ENCODE measurements at places on chromosomes 1 and 21.

DNA sequence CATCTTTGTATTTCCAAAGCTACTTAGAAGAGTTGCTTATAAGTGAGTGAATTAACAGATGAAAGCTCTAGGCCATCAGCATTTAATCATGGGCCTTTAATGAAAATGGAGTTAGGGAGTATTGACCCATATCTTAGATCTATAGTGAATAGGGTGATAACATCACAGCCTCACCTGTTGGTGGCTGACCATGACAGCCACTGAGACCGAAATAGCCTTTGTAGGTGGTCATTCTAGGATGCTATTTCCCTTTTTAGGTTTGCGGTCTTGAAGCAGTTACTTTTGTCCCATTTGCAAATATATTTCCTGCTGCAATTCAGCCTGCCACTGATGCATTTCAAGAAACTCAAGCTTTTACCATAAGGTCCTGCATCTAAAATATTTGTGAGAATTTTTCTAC, 410.1 kb upstream of the LYPLAL1 start:
- DNase-seq: no peak

DNA sequence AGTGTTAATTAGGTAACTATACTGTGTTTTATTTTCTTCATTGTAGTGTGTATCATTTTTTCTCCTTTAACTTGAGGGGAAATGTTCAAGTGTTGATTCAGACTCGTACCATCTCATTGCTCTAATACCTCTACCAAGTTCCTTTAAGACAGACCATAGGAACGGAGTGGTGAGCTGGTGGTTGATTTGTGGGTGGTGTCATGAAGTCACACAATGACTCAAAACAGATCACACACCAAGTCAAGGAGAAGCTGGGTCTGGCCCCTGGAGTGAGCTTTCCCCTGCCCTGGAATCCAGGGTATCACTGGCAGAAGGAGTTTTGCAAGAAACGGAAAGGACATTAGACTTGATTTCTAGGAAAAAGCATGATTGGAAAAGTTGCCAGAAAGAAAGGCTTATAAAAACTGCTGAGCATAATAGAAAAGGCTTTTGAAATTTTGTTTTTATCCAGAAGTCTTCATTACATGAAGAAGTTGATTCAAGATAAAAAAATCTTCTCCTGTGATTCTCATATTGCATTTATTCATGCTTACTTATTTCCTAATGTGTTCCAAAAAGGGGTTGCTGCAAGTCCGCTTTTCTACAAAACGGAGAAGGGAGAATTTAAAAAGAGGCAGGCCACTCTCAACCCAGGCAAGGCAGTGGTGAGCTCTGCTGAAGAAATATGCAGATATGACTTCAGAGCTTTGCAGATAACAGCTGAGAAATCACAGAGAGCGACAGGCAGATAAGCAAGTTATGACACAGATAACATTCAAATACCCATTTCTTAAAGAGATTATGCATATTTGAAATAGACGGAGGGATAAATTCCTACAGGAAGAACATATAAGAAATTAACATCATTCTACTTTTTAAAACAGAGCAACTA, 79.7 kb downstream of the TBX19 start:
- DNase-seq: peak; percentile 26

DNA sequence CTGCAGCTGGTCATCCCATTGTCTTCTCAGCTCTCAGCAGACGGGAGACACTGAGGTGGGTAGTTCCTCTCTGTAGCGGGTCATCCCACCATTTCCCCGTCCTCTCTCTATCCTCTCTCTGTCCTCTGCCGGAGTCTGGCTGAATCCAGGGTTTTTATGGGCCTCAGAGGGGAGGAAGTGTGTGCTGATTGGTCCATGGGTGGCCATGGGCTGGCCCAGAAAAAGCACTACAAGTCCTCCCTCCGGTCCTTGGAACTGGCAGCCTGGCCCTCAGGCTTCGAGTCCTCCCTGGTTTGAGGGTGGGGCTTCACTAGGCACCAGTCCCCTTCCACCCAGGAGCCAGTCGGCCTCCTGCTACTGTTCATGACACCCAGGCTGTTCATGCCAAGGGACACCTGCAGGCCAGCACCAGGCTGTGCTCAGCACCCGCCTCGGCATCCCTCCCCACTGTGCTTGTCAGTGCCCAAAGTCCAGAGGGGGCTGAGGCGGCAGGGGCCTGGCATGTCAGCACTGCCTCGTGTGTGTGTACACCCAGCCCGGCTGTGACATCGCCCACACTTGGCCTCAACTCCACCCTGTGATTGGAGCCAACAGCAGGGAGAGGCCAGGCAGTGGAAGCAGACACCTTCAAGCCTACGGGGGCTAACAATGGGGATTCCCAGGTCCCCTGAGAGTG, 23.0 kb upstream of the LRRC8C start:
- peak; percentile 54 for DNase-seq

GRCh38 chr1:185477638-185478580, 160.9 kb upstream of the IVNS1ABP start:
- DNase-seq: no peak

- DNase-seq: no peak
Observed at GRCh38 chr1:85822696-85823095, 114.5 kb upstream of the ZNHIT6 start.

- no peak for DNase-seq
Observed at GRCh38 chr21:45135122-45135521, 60.7 kb downstream of the ADARB1 start.

- DNase-seq: no peak
Observed at GRCh38 chr1:236090741-236091147, 25.9 kb upstream of the NID1 start.

DNA sequence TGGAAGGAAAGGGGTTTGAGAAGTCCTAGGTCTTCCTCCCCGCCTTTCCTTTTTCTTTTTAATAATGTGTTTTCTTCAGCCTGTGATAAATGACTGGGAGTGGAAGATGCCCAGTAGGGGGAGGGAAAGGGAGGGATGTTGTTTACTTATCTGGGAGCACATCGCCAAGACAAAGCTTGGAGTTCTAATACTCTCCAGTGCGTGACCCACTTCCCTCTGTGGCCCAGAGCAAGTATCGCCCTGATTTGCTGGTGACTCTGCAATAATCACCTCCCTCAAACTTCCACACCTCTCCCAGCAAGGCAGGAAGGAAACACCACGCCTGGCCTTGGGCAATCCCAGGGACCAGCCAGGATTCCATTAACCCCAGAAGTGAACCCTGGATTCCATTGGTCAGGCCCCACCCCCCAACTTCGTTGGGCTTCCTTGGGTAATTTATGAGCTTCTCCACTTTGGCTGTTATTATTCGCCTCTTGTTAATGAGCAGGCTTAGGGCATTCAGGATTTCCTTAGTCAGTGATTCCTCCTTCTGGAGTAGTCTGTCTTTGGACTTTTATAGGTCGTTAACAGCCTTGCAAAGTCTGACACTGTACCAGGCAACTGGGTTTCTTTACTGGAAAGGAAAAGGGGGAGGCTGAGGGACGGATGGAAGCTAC, 24.3 kb upstream of the GRHL3 start:
- no peak for DNase-seq

DNA sequence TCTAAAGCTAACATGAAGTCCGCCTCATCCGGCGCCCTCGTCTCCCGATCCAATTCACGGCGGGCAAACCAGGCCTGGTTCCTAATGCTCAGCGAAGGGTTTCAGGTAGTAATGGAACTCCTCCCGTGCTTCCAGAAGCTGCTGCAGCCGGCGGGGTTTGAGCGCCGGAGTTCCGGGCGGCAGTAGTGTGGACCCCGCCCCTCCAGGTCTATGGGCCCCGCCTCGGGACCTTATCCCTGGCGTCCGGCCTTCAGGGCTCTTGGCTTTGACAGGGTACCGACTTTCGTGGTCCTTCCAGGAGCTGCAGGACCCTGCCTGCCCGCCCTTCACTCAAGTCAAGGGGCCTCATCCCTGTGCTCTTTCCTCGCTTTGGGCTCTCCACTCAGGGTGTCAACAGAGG, 304.1 kb downstream of the FAM72C start:
- no peak for DNase-seq

- DNase-seq: no peak
Observed at GRCh38 chr1:69494221-69494620, 73.5 kb upstream of the LRRC7 start.

GRCh38 chr1:77776007-77776700, 3.3 kb upstream of the MIGA1 start:
- no peak for DNase-seq

DNA sequence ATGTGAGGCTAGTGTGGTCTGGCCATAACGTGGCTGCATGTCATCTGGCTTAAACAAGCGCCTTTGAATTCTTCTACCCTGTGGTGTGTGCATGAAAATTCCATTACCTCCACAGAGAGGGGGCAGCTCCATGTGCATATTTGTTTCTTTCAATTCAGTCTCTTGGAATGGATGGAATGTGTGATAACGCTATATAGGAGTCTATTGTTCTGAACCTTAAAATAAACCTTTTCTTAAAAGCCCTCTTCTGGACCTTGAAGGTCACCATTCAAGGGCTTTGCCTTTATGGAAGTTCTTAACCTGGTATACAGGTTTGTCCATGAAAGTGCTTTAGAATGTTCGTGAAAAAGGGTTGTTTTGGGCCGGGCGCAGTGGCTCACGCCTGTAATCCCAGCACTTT, 118.2 kb upstream of the ADGRL2 start:
- no peak for DNase-seq

DNA sequence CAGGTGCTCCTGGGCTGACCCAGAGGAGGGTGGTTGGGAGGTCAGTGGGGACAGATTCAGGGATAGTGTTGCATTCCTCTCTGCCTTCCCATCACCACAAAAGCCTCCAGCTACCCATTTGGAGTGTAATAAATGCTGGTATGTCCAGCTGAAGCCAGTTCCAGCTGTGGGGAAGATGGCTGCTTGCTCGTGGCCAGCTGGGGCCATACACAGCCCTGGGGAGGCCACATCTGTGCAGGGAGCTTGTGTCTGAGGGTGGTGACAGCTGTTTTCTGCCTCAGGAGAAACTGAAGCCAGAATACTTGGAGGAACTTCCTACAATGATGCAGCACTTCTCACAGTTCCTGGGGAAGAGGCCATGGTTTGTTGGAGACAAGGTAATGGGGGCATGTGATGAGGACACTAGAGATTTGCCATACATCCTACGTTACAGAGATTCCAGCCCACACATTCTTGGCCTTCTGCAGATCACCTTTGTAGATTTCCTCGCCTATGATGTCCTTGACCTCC, 2.7 kb downstream of the GSTM4 start:
- no peak for DNase-seq

GRCh38 chr1:39529901-39530535, 38.6 kb downstream of the BMP8A start:
- no peak for DNase-seq

DNA sequence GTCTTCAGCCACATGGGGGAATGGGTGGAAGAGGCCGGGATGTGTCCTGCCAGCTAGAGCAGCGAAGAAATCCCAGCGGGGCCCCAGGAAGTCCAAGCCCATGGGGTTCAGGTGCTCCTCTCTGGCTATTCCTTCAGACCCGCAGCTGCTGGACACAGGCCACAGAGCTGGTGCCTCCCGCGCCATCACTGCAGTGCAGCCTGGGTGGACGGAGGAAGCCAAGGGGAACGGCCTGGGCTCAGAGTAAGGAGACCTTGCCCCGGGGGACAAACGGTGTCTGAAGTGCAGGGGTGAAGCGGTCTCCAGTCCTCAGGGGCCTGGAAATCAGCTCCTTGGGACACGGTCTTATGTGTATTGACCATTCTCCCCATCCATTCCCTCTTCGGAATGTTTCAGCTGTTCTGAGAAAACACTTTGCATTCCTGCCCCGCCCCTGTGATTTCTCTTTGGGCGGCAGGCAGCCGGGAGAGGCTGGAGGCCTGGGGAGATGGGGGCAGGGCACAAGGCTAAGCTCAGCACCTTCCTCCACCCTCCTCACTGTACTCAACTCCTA, 18.4 kb downstream of the MTHFR start:
- no peak for DNase-seq

GRCh38 chr1:216830424-216831210, 107.4 kb upstream of the ESRRG start:
- no peak for DNase-seq

GRCh38 chr21:21762855-21763254, 764.6 kb downstream of the NCAM2 start:
- no peak for DNase-seq

DNA sequence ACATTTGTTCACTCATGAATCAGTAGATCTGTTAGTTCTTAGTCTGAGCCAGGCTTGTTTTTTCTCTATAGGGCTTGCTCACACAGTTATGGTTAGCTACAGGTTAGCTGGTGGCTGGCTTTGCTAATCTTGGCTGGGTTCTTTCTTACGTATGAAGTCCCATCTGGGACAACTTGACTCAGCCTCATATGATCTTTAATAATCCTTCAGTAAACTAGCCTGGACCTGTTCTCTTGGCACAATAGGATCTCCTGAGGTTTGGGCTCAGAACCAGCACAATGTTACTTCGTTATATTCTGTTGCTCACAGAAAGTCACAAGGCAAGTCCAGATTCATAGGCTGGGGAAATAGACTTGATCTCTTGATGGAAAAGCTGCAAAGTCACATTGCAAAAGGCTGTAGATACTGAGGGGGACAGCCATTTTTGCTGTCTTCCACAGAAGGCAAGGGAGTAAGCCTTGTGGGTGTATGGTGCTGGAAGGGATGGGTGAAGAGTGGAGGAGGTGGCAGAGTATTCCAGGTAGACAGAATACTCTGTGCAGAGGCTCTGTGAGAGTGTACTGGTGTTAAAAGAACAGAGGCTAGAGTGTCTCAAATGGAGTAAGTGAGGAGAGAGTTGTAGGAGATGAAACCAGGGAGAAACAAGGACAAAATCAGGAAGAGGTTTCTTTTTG, 24.4 kb downstream of the EFCAB7 start:
- no peak for DNase-seq

DNA sequence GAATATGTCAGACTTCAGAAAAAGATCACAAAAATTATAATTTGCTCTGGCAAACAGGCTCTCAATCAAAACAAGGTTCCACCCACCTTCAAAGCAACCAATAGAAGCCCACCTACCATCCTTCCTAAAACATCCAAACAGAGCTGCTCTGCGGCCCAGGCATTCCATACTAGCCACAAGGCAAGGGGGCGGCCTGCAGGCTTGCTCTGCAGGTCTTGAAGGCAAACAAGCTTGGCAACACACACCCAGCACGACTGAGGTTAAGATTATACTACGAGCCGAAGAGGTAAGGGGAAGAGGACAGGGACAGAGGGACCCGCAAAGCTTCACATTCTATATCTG, 207.3 kb downstream of the SLC45A1 start:
- peak; percentile 36 for DNase-seq

GRCh38 chr1:246769306-246769705, 45.1 kb downstream of the SCCPDH start:
- DNase-seq: no peak

DNA sequence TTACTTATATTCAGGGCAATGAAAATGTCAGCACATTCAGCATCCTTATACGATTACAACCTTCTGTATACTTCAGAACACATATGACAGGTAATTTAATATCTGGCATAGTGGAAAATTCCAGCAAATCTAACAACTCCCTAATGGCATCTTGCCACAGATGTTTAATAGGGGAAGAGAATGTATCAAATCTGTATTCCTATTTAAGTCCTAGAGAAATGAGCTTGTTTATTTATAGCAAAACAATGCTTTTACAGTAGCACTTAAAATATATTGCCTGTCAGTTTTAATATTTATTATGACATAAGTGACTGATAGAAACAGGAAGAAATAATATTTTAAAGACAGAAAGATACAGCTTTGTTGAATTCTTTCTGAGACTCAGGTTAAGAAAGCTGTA, 1101.8 kb upstream of the B3GALT2 start:
- DNase-seq: no peak
